ENCODE measurements at places on chromosomes 4 and X.
A peak's percentile ranks its signal among the peaks of the same experiment; 100 is the strongest.

- DNase-seq, result peak; percentile 51
Measured at GRCh38 chr4:2931512-2932301, 31.5 kb downstream of the NOP14 start.

DNA sequence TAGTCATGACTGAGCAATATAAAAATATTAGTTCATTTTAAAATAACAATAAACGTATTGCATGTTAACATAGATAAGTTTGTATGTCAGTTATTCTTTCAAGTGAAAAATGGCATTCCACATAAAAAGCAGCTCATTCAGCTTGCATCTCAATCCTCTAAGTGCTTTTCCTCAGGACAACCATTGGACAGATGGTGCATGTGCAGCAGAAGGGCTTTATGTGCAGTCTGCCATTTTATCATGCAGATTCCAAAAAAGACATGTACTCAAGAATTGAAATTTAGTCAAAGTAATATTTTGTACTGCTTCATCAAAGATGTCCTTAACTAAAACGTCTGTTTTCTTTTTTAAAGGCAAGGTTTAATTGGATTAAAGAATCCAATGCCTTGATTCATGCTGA, 93.4 kb downstream of the RS1 start:
- no peak for DNase-seq

DNA sequence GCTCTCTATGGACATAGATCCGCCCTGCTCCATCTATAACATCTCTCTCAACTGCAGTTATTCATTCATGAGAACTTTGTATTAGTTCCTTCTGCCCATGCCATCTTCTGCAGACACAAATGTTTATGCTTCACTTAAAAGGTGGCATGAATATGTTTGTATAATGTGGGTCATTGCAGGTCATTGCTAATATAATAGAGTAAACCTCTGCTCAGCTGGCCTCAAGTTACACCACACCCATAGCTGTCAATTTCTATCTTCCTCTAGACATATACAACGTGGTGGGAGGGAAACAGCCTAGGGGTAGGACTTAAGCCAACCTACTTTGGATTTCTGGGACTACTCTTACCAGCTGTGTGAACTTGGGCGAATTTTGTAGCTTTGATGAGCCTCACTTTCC, 129.8 kb downstream of the ATXN3L start:
- no peak for DNase-seq

- no peak for DNase-seq
Measured at GRCh38 chr4:174373821-174374220, 90.1 kb downstream of the CEP44 start.

GRCh38 chrX:154308108-154308946, 12.7 kb downstream of the TKTL1 start:
- DNase-seq, result peak; percentile 74

- DNase-seq, result peak; percentile 2
Measured at GRCh38 chrX:135384161-135384836, 37.4 kb upstream of the SMIM10L2A start.

GRCh38 chrX:39854772-39855747, 242.7 kb downstream of the BCOR start:
- peak; percentile 59 for DNase-seq

DNA sequence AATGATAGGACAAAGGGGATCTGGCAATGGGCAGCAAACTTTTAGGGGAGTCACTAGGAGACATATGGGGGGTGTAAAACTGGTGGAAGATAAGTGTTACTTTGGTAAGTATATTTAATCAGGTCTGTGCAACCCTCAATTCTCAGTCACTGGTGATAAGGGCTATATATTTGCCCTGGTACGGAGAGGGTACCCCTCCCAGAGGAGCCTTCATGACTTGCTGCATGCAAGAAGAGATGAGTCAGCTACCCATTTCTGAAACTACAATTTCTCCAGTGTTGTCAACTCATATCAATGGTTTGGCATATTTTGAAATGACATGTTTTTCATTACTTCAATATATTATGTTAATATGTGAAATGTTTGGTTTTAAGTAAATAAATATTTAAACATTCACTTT, 14.3 kb downstream of the SMARCAD1 start:
- DNase-seq, result no peak

DNA sequence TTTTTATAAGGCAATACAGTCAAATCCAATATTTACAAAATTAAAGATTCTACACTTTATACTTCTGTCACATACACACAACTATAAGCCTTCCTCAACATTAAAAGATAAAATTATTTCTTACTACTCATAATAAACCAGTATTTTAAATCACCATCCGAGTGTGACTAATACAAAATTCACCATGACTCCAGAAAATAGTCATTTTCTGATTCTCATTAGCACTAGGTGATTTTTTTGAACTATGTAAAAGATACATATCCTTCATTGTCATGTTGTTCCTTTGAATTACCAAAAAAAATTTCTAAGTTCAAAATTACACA, 646 bp upstream of the SLC7A11 start:
- no peak for DNase-seq

DNA sequence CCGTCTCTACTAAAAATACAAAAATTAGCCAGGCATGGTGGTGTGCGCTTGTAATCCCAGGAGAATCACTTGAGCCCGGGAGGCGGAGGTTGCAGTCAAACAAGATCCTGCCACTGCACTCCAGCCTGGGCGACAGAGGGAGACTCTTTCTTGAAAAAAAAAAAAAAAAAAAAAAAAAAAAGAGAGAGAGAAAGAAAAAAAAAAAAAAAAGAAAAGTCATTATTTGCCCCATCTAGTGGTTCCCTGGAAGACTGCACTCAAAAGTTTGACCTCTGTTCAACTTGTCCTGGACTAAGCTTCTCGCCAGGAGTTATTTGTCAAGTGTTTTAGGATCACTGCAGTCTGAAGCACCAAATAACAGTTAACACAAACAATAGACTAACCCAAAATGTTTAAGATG, 45.3 kb upstream of the KCTD8 start:
- no peak for DNase-seq

DNA sequence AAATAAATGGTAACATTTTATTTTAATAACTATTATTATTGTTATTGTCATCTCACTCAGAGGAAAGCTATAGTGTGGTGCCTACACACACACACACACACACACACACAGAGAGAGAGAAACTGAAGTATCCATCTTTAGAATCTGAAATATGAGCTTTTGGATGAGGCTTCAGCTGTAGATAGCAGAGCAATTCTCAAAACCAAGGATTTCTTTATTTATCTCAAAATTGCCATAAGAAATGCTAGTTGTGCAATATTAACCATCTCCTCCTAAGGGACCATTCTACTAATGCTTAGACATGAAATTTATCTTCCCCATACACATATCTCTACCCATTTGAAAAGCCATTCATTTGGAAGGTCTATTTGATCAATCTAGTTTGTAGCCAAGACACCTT, 50.1 kb upstream of the SGMS2 start:
- no peak for DNase-seq

DNA sequence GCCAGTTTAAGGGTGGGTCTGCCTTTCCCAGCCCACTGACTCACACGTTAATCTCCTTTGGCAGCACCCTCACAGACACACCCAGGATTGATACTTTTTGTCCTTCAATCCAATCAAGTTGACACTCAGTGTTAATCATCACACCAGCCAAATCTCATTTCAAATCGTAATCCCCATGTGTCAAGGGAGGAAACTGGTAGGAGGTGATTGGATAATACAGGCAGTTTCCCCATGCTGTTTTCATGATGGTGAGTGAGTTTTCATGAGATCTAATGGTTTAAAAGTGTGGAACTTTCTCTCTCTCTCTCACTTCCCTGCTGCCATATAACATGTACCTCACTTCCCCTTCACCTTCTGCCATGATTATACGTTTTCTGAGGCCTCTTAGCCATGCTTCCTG, 647.2 kb upstream of the FRG1 start:
- no peak for DNase-seq

GRCh38 chr4:39480902-39481695, 22.2 kb downstream of the LIAS start:
- no peak for DNase-seq

- no peak for DNase-seq
Measured at GRCh38 chrX:148722966-148723365, 222.5 kb downstream of the AFF2 start.

- no peak for DNase-seq
Measured at GRCh38 chr4:123786920-123787319, 390.3 kb downstream of the SPRY1 start.

GRCh38 chr4:16085822-16086221, 2.0 kb upstream of the PROM1 start:
- no peak for DNase-seq

DNA sequence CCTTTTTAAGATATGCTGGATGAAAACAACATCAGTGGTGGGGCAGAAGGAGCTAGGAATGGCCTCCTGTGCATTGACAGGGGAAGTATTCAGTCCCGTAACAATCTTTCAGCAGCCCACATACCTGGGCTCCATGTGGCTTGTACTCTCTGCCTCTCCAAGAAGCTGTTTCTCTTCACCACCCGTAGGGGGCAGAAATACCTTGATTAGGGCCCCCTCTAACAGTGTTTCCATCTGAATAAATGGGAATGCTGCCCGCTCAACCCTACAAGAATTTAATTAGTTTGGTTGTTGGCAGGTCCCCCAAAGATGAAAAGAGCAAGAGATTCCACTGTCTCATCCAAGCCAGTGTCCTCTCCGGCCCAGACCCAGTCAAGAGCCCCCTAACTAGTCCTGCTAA, 155.2 kb downstream of the SMIM20 start:
- no peak for DNase-seq

DNA sequence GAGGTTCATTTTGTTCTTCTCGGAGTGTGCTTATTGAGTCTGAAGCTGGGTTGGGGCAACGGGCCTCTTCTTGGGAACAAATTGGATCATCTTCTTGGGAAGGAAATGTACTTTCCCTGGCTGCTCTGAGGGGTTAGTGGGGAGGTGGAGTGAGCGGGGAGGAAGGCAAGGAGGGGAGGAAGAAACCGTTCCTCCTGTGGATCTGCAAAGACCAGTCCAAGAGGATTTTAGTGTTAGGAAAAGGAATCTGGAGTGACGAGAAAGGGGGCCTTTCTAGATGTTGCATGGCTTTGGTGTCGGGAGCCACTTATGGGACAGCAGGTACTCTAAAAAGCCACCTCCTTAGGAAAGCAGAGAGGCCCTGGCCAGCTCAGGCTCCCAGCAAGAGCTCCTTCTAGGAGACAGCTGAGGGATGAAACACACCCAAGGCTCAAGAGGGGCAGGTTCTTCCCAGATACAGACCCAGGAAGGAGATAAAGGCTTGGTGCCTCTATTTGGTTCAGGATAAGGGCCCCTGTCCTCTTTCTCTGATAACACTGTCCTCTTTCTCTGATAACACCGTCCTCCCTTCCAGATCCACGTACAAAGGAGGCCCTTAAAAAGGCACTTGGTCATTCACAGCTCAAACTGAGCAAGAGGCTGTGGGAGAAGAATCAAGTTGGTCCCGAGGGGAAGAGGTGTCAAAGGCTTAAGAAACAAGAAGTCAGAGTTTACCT, 451 bp downstream of the SOD3 start:
- no peak for DNase-seq

- no peak for DNase-seq
Measured at GRCh38 chr4:138558886-138559285, 316.7 kb upstream of the SLC7A11 start.

DNA sequence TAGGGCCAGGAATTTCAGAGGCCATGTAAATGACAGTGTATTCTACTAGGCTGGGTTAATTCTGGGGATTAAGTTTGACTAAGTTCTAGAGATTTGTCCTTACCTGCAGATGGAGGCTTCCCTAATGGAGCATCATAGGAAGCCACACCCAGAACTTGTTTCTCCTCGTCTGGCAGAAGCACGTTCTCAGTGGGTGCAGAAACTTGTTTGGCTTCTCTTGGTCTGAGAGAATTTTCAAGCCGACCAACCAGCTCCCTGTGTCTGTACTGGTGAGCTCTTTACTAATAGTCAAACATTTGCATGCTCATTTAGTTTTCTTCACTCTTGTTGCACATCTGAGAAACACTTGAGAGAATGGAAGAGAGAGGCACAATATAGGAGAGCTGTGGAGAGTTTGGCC, 907 bp upstream of the ATP10D start:
- DNase-seq, result no peak

DNA sequence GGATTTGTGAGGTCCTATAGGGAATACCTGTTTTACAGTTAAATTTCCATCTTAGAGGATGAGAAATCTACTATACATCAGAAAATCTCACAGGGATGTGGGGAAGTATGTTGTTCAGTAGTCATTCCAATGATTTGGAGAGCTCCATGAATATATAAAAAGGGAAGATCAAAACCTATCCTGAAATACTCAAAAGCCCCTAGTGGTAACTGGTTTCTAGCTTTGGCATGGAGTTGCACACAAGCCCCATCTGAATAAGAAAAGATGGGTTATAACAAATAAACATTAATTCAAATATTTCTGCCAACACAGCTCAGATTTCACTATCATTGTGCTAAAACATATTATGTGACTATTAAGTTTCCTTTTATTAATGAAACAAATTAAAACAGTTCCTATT, 101.6 kb downstream of the FBXO8 start:
- no peak for DNase-seq

DNA sequence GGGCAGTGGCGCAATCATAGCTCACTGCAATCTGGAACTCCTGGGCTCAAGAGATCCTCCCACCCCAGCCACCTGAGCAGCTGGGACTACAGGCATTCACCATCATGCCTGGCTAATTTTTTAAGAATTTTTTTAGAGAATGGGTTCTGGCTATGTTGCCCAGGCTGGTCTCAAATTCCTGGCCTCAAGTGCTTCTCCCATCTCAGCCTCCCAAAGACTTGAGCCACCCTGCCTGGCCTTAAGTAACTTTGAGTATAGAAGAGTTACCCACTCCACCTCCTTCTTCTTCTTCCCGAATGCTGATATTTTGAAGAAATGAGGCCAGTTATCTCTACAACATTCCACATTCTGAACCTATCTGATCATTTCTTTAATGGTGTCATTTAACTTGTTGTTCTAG, 72.4 kb upstream of the WWC2 start:
- no peak for DNase-seq

- no peak for DNase-seq
Measured at GRCh38 chr4:173516621-173517524, 13.2 kb downstream of the HAND2 start.

DNA sequence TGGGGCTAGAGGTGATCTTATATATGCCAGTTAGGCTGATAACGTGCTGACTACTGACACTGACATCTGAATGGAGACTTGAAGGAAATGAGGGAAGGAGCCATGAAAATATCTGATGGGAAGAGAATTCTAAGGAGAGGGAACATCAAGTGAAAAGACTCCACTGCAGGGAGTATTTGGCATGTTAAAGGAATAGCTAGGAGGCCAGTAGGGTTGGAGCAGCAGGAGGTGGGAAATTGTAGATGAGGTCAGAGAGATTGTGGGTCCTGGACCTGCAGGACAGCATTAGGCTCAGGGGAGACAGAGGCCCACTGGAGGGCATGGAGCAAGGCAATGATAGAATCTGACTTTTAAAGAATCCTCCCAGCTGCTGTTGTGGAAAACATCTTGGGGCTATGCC, 55.8 kb upstream of the NSUN7 start:
- DNase-seq, result no peak

- no peak for DNase-seq
Measured at GRCh38 chr4:23957465-23957864, 67.6 kb upstream of the PPARGC1A start.

DNA sequence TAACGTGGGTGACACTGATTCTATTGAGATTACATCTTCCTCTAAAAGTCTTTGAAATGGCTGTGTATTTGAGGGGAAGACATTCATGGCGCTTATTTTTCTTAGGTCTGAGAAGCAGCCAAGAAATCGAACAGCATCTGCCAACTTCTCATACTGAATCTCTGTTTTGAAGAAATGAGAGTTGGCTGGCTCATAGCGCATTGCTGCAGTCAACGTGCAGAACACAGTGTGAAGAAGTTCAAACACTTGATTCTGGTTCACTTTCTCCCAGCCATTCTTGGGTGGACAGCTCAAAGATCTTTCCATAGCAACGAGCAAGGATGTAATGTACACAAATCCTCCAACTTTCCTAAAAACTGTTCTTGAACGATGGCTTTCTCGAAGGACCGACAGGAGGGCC, 156.5 kb downstream of the WDFY3 start:
- DNase-seq, result no peak

Measured in stimulated activated CD4-positive, alpha-beta T cell treated with anti-CD3 and anti-CD28 coated beads, Interleukin-4, amount 100 ng/mL, for 1 hour (primary cell).